ENCODE measurements at places on chromosomes 3 and 15. TPM values are rescaled to one million over a fixed set of nuclear protein-coding genes. Genes with fewer than 3 reads are reported as not detected.

The ZMYND10 gene
- 0.58 TPM for total RNA-seq

The COLQ gene
- under 0.01 TPM for total RNA-seq

The IP6K2 gene
- total RNA-seq: 30.2 TPM

The GOLGA8S gene
- not detected for total RNA-seq

The FBN1 gene
- 823 TPM for total RNA-seq

The MAP2K1 gene
- total RNA-seq: 88.2 TPM

The SI gene
- not detected for total RNA-seq

The NLGN1 gene
- total RNA-seq: 6.1 TPM

The C3orf85 gene
- not detected for total RNA-seq

The HIGD2B gene
- total RNA-seq: not detected

The B4GALT4 gene
- 72.2 TPM for total RNA-seq

The CHRNB4 gene
- total RNA-seq: not detected

The EXOSC7 gene
- 47.6 TPM for total RNA-seq
